HS-27A (cell line): ENCODE measurements at places on chromosomes 5 and 9.
A peak's percentile ranks its signal among the peaks of the same experiment; 100 is the strongest.

- DNase-seq, result no peak
Measured at GRCh38 chr9:120931231-120932085, 4.9 kb upstream of the TRAF1 start.

GRCh38 chr5:176536132-176536901 is 885 bp downstream of the RNF44 start:
- DNase-seq, result peak; percentile 20

- DNase-seq, result peak; percentile 7
Measured at GRCh38 chr5:82225525-82226172, 52.5 kb downstream of the RPS23 start.

DNA sequence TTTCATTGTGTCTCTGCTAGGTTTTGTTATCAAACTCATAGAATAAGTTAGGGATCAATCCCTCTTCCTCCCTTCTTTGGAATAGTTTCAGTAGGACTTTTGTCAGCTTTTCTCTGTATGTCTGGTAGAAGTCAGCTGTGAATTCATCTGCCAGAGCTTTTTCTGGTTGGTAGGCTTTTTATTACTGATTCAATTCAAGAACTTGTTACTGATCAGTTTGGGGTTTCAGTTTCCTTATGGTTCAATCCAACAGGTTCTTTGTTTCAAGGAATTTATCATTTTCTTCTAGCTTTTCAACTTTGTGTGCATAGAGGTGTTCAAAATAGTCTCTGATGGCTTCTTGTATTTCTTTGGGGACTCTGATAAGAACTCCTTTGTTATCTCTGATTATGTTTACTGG is 221.7 kb downstream of the FGF10 start:
- DNase-seq, result no peak
